ENCODE measurements at places on chromosomes 1 and 21.

GRCh38 chr21:14366998-14367397 is 15.9 kb downstream of the HSPA13 start:
- DNase-seq = no peak

DNA sequence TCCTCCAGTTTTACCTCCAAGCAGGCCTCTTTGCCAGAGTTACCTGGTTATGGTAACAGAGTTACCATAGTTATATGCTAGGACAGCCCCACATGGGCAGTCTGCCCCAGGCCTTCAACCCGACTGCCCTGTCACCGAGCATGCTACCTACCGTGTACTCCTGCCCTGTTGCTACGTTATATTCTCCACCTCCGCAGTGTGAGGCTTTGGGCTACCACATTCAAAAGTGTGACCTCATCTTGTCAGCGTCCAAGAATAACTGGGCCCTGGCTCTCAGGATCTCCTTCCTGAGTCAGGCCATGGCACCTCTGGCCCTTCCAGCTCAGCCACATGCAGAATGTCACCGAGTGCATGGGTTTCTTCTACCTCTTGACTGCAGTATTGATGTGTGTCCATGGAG is 8.9 kb downstream of the MAPKAPK2 start:
- DNase-seq = no peak

DNA sequence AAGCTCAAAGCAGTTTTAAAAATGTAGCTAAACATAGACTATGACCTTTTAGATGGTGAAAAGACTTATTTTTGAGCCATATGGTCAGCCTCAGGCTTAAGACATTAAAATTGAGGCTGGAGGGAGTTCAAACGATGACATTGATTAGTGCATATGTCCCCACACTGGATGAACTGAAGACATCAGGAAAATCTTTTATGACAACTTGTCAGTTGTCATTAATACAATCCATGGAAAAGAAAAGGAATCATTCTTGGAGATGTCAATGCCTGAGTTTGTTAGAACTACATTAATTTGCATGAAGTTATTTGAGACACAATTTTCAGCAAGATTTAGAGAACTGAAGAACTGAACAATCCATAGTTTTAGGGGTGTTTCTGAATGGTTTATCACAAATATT is 349.9 kb downstream of the COL11A1 start:
- DNase-seq = no peak

DNA sequence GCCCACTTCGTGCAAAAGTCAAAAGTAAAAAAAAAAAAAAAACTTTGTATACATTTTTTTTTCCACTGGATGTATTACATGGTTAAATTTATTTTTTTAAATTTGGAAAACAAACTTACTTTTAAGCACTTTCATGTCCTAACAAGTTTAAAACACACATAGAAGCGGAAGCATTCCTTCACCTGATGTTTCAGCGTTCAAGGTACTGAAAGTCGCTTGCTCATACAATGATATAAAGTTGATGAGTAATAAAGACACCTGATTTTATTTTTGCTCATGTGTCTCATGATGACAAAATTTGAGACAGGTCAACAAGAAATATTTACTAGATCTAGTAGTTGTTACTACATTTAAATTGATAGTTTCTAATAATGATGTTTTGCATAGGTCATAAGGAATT is 35.5 kb downstream of the ADAMTS1 start:
- no peak for DNase-seq

GRCh38 chr1:159786966-159787365 is 6.2 kb downstream of the DUSP23 start:
- no peak for DNase-seq

GRCh38 chr1:174023440-174023839 is 1.3 kb upstream of the RC3H1 start:
- no peak for DNase-seq

DNA sequence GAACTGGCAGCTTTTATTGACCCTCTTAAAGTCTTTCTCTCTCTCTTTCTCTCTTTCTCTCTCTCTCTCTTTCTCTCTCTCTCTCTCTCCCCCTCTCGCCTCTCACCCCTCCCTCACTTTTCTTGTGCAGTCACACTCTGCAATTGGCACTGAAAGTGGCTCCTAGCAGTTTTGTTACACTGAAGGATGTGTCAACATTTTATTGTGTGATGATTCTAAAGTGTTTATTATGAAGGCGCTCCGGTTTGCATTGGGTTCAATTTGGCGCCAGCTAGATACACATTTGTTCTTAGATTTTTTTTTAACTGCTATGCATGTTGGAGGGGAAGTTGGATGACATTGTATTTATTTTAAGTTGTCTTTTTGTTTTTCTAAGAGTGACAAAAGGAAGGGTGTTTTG is 64.0 kb upstream of the CHRM3 start:
- no peak for DNase-seq

GRCh38 chr1:73162564-73162963 is 880.2 kb upstream of the NEGR1 start:
- no peak for DNase-seq

- no peak for DNase-seq
Measured at GRCh38 chr1:185648858-185649589, 85.2 kb upstream of the HMCN1 start.

GRCh38 chr1:210302501-210302900 is 26.2 kb upstream of the HHAT start:
- DNase-seq = no peak
